Activated CD4-positive, alpha-beta T cell treated with anti-CD3 and anti-CD28 coated beads for 36 hours (primary cell): ENCODE measurements at places on chromosomes 4 and X. TPM values are rescaled to one million over a fixed set of nuclear protein-coding genes. Genes with fewer than 3 reads are reported as not detected.

Gene S100P
- 1.9 TPM for total RNA-seq

Gene ARHGAP36
- not detected for total RNA-seq

Gene ASMT
- 0.82 TPM for total RNA-seq

Gene SATL1
- total RNA-seq = not detected

Gene MANBA
- 13.3 TPM for total RNA-seq

Gene CRLF2
- 1.7 TPM for total RNA-seq

Gene GLRB
- not detected for total RNA-seq

DNA sequence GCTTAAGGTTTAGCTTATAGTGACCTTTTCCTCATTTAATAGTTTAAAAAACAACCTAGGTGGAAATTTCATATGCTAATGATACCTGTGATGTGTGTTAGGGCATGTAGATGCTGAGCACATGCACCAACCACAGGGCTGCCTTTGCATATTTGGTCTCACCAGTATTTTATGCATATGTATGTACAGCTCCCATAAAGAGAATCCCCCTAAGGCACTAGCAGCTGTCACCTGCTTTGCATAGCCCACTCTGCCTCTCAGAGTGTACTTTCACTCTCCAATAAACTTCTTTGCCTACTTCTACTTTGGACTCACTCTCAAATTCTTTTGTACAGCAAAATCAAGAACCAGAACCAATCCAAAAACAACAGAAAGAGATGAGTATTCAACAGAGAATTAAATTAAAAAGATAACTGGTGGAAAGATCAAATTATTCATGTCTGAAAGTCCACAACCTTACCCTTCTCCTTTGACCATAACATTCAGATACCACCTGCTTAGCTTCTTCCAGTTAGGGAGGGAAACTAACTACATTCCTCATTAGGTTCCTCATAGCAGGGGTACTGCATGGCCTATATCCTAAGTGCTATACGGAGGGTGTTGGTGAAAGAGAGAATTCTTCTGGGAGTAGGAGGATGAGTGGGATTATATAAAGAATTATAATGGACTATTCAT, 250.5 kb downstream of the STPG2 start:
- H3K27ac ChIP-seq = no peak overlapping the region
- H3K27me3 ChIP-seq = no peaks in the 10 kb centered on the region
- H3K36me3 ChIP-seq = no peaks in the 10 kb centered on the region
- no peak for DNase-seq
- no peak overlapping the region for H3K4me3 ChIP-seq

GRCh38 chr4:40303751-40304150, 31.4 kb upstream of the CHRNA9 start:
- H3K4me1 ChIP-seq = peaks cover 88% of the 10 kb centered on the region
- no peak for DNase-seq
- H3K27ac ChIP-seq = no peak overlapping the region

DNA sequence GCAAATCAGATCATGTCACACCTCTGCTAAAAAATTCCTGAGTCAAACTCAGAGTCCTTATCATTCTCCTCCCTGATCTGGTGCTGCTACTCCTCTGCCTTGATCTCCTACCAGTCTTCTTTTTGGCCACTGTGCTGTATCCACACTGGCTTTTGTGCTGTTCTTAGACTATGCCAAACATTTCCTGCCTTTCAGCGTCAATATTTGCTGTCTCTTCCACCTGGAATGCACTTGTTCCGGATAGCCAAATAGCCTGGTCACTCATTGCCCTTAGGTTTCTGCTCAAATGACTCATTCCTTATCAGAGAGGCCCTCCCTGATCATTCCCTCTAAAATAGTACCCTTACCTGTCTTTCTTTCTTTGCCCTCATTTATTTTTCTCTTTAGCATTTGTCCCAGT, 24.4 kb upstream of the RP2 start:
- no peaks in the 10 kb centered on the region for H3K4me1 ChIP-seq
- no peak for DNase-seq
- H3K27me3 ChIP-seq = peaks cover 5% of the 10 kb centered on the region
- H3K36me3 ChIP-seq = no peaks in the 10 kb centered on the region
- no peak overlapping the region for H3K4me3 ChIP-seq

- H3K27me3 ChIP-seq = no peaks in the 10 kb centered on the region
- H3K4me1 ChIP-seq = no peaks in the 10 kb centered on the region
Observed at GRCh38 chr4:112053825-112054350, 91.4 kb upstream of the FAM241A start.

DNA sequence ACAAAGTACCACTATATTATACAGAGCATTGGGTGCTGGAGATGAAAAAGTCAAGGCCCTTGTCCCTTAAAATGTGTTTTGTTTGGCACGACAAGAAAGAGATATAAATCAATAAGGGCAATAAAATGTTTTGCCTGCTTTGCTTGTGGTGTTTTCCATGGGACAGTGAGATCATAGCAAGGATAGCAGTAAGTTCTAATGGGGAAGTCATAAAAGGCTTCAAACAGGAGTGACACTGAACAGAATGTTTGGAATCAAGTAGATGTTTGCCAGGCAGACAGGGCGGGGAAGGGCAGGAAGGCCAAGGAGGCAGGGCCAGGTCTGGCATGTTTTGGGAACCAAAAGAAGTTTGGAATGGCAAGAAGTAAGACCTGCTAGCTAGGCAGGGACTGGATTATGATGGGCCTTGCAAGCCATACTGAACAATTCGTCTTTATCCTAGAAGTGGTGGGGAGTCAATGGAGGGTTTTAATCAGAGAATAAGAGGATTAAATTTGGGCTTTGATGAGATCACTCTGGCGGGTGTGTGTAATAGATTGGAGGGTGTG, 16.4 kb downstream of the FGF2 start:
- H3K27me3 ChIP-seq = peaks cover 8% of the 10 kb centered on the region
- H3K27ac ChIP-seq = no peak overlapping the region
- DNase-seq = no peak
- no peak overlapping the region for H3K4me3 ChIP-seq
- H3K4me1 ChIP-seq = peaks cover 5% of the 10 kb centered on the region
- no peaks in the 10 kb centered on the region for H3K36me3 ChIP-seq

DNA sequence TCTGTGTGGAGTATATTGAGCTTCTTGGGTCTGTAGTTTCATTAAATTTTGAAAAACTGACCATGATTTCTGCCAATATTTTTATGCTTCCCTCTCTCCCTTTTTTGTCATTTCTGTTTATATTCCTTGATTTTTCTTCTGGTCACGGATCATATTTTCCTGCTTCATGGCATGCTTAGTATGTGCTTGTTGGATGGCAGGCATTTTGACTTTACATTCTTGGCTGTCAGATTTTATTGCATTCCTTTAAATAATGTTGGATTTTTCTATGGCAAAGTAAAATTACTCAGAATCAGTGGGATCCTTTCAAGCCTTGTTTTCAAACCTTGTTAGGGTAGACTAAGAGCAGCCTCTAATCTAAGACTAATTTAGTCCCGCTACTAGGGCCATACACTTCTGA, 531.8 kb downstream of the IL15 start:
- DNase-seq = no peak
- peaks cover 15% of the 10 kb centered on the region for H3K4me1 ChIP-seq
- no peak overlapping the region for H3K27ac ChIP-seq
- no peak overlapping the region for H3K4me3 ChIP-seq
- no peaks in the 10 kb centered on the region for H3K27me3 ChIP-seq

DNA sequence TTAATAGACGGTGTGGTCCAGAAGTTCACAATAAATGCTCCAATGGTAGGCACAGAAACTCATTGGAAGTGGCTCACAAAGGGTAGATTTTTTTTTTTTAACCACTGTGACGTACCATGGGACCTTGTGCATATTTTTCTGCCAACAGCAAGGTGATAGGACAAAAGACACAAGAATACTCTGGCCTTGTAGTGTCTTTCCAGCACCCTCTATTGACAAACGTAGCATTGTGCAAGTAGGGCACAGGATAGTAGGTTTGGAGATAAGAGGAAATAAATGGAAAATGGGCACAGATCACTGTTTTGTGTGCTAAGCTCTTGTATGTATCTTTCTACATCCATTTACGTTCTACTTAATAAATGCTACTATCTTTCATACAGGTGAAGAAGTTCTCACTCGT, 2054.9 kb downstream of the PCDH7 start:
- H3K27ac ChIP-seq = no peak overlapping the region
- no peaks in the 10 kb centered on the region for H3K4me1 ChIP-seq
- H3K27me3 ChIP-seq = no peaks in the 10 kb centered on the region
- no peak overlapping the region for H3K4me3 ChIP-seq
- DNase-seq = no peak

DNA sequence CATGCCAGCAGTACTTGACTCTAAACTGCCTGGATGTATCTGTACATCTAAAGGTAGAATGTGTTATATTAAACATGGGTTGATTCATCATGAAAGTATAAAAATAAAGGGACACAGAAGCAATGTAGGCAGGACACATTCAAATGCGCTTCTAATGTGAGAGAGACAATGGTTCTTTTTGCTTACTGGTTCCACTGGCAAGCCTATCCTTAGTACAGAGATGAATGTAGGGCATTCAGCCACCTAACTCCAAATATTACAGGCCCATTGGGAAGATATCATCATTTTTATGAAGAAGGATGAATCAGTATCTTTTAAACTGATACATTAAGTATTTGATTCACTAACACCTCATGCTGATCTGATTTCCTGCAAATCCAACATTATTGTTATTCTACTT, 18.0 kb downstream of the CDKL2 start:
- no peak overlapping the region for H3K4me3 ChIP-seq
- no peak overlapping the region for H3K27ac ChIP-seq
- H3K4me1 ChIP-seq = no peaks in the 10 kb centered on the region
- no peaks in the 10 kb centered on the region for H3K27me3 ChIP-seq
- H3K36me3 ChIP-seq = no peaks in the 10 kb centered on the region
- no peak for DNase-seq

DNA sequence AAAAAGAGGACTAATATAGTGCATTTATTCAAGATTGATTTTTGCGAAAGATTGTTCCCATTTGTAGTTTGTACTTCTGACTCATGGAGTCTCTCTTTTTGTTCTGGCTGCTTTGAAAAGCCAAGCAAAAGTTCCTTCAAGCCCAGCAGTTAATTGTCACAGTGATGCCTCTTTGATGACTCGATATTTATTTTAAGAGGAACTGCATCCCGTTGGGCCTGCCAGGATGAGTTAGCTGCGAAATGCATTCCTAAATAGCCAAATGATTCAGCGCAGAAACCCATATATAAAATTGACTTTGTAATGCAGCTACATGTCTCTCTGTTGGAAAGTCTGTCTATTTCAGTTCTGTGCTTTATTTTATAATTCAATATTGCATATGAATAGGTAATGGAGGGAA, 295.1 kb downstream of the GBA3 start:
- H3K4me1 ChIP-seq = no peaks in the 10 kb centered on the region
- H3K27me3 ChIP-seq = no peaks in the 10 kb centered on the region
- no peaks in the 10 kb centered on the region for H3K36me3 ChIP-seq
- no peak overlapping the region for H3K27ac ChIP-seq
- H3K4me3 ChIP-seq = no peak overlapping the region
- DNase-seq = no peak

- no peak overlapping the region for H3K4me3 ChIP-seq
- no peak for DNase-seq
- no peaks in the 10 kb centered on the region for H3K27me3 ChIP-seq
- H3K36me3 ChIP-seq = no peaks in the 10 kb centered on the region
- no peak overlapping the region for H3K27ac ChIP-seq
Observed at GRCh38 chr4:9944431-9945425, 76.6 kb downstream of the SLC2A9 start.

DNA sequence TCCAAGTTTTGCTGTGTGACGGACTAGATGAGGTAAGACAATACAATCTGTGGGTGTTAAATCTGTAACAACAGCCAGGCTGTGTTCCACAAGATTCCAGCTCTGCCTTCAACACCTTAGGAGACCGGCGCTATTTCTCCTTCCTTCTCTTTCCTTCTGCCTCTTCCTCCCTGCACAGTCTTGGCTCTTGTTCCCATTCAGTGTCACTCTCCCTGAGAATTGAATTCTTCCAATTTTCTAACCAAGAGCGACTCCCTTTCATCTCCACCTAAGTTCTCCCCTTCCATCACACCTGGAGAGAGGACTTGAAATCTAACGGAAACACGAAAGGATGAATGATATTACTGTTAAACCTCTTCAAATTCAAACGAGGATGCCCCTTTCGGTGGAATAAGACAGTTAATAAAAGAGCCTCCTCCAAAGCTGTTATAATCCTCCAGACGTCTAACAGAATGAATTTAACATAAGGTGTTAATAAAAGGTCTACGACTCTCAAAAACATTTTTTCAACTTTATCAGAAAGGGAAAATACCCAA, 2.7 kb downstream of the EPHA5 start:
- peaks cover 37% of the 10 kb centered on the region for H3K27me3 ChIP-seq
- no peak overlapping the region for H3K27ac ChIP-seq
- H3K36me3 ChIP-seq = no peaks in the 10 kb centered on the region
